ENCODE measurements at places on chromosomes 3 and 15.

DNA sequence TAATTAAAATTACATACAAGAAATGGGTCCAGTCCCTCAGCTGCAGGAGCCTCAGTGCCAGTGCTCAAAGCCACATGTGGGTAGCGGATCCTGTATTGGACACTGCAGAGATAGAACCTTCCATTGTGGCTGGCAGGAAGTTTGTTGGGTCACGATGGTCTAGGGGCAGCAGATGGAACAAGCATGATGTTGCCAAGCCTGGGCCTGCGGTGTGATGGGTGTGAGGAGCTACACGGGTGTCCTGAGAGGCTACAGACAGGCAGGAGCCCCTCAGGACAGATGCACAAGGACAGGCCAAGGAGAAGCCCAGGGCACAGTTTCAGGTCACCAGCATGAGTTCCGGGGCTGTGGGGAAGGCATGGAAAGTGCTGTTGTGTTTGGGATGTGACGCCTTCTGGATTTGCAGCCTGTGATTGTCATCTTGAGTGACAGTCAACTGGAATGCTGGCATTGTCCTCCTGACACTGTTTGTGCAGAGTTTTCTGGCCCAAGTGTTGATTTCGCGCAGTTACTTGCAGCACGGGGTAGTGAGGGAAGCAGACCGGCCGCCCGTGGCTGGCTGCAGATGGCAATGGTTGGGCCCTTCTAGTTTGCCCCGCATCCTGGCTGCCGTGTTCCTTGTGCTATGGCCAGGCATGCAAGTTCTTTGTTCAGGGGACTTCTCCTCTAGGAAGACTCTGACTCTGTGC, 177.1 kb downstream of the NSMCE3 start:
- DNase-seq: no peak

DNA sequence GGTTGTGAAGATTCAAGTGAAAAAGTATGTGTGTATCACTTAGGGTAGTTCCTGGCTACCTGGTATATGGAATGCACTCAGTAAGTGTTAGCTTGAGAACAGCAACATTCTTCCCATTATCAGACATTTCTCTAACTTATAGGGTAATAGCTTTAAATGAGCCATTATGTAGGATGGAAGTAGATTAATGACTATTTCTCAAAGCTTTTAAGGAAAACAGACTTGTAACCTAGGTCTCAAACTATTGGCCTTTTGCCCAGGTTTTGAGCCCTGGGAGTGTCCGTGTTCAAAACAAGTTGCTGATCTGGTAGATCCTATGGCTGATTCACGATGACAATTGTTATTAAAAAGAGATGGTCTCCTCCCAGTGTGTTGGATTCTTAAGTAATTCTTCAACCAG, 129.1 kb upstream of the UMPS start:
- DNase-seq: no peak

- DNase-seq: no peak
These were observed 1007.2 kb upstream of the ALCAM start for GRCh38 chr3:104359546-104359945.

GRCh38 chr15:33915571-33916407, 52.5 kb upstream of the CHRM5 start:
- no peak for DNase-seq

DNA sequence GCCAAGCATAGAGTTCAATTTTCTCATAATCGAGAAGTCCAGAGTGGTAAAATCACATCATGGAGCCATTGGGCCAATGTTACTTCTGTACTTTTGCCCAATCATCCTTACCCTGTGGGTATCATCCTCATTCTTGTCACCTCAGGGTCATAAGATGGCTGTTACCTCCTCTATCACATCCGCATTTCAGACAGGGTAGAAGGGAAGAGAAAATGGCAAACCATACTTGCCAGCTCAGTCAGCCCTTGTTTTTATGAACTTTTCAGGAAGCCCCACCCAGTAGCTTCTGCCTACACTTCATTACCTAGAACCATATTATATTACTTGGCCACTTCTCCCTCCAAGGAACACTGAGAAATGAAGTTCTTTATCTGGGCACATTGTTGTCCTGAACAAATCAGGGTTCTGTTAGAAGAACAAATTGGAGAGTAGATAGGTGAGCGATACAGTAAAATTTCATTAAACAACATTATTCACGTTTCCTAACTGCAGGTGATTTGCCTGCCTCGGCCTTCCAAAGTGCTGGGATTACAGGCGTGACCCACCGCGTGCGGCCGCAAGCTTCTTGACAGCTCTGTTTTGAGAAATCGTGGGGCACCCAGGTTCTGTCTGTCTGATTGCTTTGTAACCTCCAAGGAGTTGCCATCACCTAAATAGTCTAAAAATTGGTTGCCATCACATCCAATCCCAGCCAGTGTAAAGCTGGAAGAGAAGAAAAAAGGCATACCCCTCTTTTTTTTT, 34.5 kb upstream of the RPN1 start:
- DNase-seq: no peak
